ENCODE measurements at places on chromosomes 3 and 15.
A peak's percentile ranks its signal among the peaks of the same experiment; 100 is the strongest.

DNA sequence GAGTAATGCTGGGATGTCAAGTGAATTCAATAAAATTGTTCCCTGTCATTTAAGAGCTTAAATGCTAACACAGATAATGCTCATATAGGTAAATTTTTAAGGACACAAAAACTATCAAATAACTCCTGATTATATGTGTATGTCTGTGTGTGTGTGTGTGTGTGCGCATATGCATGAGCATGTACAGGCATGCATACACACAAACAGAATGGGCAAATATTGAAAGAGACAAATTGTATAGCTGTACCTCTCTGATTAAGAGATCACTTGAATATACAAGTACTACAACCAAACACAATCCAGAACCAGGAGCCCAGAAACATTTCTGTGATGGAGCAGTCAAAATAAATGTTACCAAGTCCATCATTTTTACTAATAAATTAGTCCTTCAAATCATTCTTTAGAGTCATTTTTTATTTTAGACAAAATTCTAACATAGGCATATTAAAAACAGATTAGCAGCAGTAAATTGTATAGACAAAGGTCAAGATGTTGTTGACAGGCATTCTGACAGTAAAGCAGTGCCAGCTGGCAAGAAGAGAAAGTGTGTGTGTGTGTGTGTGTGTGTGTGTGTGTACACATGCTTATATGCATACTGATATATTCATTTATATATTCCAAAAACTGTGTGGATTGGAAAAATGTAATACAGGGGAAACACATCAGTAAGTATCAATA, 145.3 kb downstream of the CD47 start:
- no peak for DNase-seq

DNA sequence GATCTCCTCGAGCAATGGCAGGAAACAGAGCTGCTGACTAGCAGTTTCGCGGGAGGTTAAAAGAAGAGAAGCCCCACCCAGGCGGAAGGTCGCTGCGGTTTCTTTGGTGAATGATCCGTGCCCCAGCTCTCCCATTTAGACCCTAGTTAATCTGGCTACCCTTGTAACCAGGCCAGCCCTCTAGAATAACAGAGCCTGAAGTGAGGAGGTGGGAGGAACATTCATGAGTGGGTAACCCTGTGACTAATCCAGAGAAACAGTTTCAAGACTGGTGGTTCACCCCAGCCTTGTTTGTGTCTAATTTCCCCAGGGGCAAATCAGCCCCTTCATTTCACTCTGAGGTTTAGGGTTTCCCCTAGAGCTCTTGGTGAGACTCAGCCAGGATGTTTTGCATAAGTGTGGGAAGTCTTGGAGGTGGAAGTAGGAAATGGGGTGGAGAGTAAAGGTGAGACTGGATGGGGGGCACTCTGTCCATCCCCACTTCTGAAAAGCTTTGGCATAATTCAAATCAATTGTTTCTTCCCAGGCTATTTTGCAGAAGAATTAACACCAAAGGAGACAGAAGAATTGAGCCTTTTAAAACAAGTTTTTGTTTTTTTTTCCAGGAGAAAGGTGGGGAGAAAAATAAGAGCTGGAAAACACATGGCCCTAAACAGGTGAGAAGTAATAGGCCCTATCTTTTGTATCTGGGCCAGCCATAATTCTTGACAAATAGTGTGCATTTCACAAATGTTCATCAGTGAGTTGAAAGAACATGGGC, 303.1 kb downstream of the RPLP1 start:
- peak; percentile 86 for DNase-seq

GRCh38 chr3:184688251-184688881, 23.5 kb downstream of the MAGEF1 start:
- no peak for DNase-seq

- no peak for DNase-seq
Observed at GRCh38 chr3:57108684-57109083, 48.2 kb downstream of the SPATA12 start.

- DNase-seq = no peak
Observed at GRCh38 chr3:150273396-150273795, 134.7 kb upstream of the TSC22D2 start.

- DNase-seq = no peak
Observed at GRCh38 chr3:9064251-9064650, 101.0 kb upstream of the RAD18 start.

DNA sequence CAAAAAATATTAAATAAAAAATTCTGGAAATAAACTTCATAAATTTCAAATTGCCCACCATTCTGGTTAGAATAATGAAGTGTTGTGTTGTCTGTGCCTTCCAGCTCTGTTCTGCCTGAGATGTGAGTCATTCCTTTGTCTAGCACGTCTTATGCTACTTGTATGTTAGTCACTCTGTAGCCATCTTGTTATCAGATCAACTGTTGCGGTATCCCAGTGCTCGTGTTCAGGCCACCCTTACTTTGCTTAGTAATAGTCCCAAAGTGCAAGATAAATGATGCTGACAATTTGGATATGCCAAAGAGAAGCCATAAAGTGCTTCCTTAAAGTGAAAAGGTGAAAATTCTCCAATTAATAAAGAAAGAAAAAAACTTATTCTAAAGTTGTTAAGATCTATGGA, 527.5 kb downstream of the NAALADL2 start:
- no peak for DNase-seq

- DNase-seq = no peak
Observed at GRCh38 chr3:119601154-119601553, 3.5 kb downstream of the PLA1A start.

DNA sequence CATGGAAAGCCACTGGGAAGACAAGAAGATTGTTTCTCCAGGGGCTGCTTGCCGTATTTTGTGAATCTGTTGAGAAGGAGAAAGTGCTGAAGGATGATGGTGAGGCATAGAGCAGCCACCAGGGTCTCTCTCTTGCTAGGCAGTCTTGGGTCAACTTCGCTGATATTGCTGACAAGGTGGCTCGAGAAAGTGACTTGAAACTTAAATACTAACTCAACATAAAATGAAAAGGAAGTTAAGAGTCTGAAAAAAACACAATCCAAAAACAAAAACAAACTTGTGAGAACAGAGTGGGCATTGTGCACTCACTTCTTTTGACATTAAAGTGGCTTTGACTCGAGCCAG, 90.1 kb downstream of the CHST2 start:
- no peak for DNase-seq

- DNase-seq = no peak
Observed at GRCh38 chr3:100117093-100117492, 2.8 kb upstream of the FILIP1L start.

DNA sequence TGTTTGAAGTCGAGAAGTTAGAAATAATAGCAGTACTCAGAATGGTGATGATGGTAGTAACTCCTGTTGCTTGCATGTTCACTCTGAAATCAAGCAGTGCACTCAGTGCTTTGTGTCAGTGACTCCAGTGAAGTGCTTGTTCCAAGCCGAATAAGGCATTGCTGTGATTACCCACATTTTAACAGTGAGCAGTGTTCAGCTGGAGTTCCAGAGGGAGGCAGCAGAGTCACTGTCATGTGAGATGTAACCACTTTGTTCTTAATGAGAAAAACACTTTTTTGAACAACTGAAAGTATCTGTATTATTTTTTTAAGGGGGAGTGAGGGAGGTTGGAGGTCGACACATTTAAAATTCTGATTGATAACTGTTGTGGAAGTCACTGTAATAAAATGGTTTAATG, 3.7 kb downstream of the MDFIC2 start:
- DNase-seq = no peak

DNA sequence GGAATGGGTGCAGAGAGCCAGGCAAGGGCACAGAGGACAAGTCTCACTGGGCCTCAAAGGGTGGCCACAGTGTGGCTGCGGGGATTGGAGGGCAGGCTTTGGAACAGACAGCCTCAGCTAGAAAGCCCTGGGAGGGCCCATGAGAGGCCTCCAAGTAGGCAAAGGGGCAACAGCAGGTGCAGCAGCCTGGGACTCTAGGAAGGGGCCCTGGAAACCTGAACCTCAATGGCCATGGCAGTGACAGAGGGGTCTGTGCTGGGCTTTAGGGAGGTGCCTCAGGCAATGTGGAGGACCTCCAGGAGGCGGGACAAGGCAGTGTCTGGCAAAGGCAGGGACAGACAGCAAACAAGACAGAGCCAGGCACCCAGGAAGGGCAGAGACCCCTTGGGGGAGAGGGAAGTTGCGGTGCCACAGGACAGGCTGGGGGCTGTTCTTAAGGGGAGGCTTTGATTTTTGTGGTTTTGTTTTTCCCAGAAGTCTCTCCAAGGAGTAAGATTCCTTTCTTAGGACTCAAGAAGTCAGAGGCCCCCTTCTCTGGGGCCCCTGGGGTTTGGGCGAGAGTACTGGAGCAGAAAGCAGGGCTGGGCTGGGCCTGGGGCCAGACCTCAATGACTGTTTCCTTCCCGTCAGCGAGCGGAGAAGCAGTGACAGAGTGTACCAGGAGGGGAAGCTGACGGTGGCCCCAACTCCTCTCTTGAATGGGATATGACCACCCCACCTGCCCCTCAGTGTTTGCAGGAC, 9.7 kb downstream of the STOML1 start:
- DNase-seq = no peak

GRCh38 chr3:8443829-8444791, 57.5 kb upstream of the LMCD1 start:
- no peak for DNase-seq

DNA sequence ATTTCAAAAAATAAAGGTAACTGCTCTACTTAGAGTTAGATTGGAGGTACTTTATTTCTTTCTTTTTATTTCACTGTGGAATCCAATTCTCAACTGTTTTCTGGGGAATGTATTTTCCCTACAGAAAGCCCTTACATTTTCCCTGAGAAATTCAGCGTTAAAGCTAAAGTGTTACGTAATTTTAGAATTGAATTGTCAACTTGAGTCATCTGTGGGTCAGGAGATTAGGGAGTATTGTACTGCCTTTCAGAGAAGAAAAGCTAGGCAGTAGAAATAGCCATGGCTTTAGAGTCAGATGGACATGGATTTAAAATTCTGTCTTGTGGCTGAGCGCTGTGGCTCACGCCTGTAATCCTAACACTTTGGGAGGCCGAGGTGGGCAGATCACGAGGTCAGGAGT, 728.6 kb downstream of the ROBO1 start:
- no peak for DNase-seq

DNA sequence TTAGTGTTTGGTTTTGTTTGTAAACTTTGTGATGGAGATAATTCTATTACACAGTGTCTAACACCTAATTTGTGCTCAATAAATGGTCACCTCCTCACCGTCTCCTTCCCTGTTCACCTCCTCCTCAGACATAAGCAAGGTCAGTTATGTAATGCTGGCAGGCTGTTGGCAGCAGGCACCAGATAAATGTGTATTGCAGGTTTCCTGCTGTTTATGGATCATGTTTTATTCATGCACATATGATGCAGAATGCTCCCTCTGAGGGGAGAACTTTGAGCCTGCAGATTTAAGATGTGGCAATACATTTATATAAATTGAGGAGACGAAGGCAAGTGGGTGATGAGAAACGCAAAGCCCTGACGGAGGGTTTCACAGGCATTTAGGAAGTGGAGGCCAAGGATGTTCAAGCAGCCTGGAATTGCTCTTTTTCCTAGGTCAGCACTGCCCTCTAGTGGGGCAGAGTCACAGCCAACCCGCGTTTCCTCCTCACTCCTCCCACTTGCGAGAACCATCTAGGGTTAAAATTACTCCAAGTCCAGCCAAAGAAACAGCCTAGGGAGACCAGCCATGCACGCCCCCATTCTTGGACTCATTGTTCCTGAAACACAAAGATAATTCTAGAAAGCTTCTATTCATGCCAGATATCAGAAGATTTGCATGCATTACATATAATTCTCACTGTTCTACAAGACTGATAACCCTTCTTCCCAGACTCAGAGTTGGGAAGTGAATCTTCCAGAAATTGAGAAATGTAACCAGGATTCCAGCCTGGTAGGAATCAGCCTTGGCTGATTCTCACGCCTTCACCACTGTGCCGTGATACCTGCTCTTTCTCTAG, 228.7 kb downstream of the SLCO3A1 start:
- peak; percentile 52 for DNase-seq

DNA sequence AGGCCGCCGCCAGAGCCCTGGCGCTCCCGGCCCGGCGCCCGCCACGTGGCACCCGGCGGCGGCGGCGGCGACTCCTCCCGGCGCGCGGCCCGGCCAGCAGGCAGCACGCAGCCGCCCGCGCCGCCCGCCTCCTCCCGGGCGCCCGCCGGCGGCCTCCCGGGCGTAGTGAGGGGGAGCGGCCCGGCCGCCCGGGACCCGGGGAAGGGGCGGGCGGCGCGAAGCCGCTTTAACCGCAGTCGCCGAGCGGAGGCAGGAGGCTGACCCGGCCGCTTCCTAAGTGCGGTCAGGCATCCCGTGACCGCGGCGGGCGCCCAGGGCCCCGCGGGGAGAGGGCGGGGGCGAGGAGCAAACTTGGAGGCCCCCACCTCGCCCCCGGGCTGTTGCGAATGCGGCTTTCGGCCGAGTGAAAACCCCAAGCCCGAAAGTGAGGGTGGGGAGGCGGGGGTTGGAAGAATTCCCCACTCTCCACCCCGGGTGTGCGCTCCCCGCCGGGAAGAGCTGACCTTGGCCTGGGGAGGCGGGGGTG, 1.7 kb upstream of the HES1 start:
- peak; percentile 62 for DNase-seq

DNA sequence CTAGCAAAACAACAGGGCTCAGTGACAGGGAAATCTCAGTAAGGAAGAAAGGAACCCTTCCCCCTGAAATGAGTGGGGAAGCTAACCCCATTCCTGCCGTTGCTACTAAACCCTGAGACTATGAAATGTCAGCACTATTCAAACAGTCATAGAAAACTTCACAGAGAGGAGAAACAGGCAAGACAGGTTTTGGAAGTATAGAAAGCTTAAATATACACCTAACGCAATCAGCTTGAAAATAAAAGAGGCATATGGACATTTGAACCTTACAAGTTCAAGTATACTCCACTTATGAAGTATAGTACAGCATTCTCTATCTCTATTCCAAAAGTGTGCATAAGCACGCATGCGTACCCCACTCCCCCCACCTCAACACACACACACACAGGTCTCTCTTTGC, 17.6 kb upstream of the FRMD4B start:
- DNase-seq = no peak

Measured in activated naive CD4-positive, alpha-beta T cell treated with Interleukin-2 at 50 U/mL for 16 hours (primary cell).